ENCODE measurements at places on chromosomes 3 and 15.

- no peak for DNase-seq
These were observed 221.2 kb downstream of the SQOR start for GRCh38 chr15:45855907-45856579.

GRCh38 chr3:72727172-72727571 lies 121.1 kb downstream of the SHQ1 start:
- DNase-seq: no peak

DNA sequence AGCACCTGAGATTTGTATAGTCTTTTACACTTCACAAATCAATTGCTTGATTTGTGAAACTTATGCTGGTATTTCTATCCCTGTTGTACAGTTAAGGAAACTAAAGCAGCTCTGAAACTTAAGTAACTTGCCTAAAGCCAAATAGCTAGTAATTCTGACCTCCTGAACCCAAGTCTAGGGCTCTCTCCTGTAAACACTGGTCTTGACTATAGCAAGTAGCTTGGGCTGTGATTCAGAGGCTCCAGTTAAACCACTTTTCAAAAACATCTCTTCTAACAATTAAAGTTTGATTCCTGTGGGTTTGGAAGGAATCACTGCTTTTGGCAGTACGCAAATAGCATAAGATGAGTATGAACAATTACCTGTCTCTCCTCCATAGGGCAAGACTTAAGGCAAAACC lies 18.5 kb upstream of the CMTM8 start:
- no peak for DNase-seq

DNA sequence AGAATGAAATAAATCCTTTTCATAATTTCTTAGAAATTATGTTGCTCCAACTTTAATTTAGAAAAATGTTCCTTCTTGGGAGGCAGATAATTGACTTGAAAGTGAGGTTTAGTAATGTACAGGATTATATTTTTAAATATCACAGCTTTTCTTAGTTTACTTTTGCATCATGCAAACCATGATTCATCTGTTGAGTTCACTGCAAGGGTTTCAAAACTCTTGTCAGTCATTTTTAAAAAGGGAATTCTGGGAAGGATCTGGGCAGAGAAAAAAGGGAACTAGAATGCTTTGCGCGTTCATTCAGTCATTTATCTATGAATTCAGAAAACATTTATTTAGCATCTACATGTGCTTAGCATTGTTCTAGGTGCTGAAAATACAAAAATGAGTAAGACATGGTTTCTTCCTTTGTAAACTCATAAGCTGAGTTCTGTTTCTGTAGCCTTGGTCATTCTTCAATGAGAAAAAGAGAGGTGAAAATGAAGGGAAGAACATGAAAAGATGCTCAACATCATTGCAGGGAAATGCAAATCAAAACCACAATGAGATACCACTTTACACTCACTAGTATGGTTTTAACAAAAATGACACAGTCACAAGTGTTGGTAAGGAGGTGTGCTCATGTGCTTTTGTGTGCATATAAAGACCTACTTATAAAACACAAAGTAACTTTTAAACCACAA lies 209.1 kb downstream of the NR1D2 start:
- no peak for DNase-seq

DNA sequence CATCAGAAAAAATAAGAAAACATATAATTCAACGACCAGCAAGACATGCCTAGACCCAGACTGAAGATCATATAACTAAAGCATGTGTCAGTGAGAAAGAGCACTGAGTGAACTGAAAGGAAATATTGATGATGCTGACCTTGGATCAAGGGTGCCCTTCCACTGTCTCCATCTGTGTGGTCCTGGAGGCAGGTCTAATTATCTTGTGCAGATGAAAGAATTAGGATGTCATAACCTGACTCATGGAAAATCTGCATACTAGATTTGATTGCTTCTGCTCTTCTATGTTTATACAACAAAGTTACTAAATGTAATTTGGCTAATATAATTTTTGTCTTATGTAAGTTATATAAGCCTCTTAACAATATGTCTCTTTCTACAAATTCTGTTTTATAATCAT lies 264.6 kb upstream of the TGFBR2 start:
- DNase-seq: no peak

GRCh38 chr15:49187549-49188245 lies 17.6 kb downstream of the GALK2 start:
- no peak for DNase-seq

GRCh38 chr3:55691141-55691540 lies 204.0 kb upstream of the WNT5A start:
- no peak for DNase-seq

DNA sequence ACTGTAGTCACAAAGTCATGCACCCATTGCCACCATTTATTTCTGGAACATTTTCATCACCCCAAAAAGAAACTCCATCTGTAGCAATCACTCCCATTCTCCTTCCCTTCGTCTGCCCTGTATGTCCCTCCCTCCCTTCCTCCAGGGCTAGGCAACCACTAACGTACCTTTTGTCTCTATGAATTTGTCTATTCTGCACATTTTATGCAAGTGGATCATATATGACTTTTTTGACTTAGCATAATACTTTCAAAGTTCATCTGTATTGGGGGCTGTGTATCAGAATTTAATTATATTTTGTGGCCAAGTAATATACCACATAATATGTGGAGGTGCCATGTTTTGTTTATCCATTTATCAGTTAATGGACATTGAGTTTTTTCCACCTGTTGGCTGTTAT lies 201.6 kb downstream of the FEZF2 start:
- no peak for DNase-seq

- no peak for DNase-seq
These were observed at the start of gene TMOD2 for GRCh38 chr15:51750792-51751696. Gene TMOD2 (plus strand): TSS chr15:51751597. CDS start chr15:51766442, 14,845 bp downstream.

- DNase-seq: no peak
These were observed 22.6 kb downstream of the DCUN1D1 start for GRCh38 chr3:182957676-182958266.

- DNase-seq: no peak
These were observed 91.1 kb upstream of the FGF7 start for GRCh38 chr15:49331951-49332350.

- DNase-seq: no peak
These were observed 66.0 kb downstream of the PEX5L start for GRCh38 chr3:179970746-179971145.

DNA sequence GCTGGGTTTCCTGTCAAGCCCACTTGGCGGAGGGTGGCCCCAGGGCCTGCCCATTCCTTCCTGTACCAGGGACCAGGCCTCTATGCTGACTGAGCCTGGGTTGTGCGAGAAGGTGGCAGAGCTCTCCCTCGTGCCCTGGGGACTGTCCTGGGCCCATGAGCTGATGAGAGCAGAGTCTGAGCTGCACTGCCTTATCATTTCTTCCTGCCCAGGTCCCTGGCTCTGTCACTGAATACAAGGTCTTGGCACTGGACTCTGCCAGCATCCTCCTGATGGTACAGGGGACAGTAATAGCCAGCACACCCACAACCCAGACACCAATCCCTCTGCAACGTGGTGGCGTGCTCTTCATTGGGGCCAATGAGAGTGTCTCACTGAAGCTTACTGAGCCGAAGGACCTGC lies 7.5 kb downstream of the MPI start:
- no peak for DNase-seq

- no peak for DNase-seq
These were observed 20.2 kb upstream of the CPNE9 start for GRCh38 chr3:9683426-9683825.

DNA sequence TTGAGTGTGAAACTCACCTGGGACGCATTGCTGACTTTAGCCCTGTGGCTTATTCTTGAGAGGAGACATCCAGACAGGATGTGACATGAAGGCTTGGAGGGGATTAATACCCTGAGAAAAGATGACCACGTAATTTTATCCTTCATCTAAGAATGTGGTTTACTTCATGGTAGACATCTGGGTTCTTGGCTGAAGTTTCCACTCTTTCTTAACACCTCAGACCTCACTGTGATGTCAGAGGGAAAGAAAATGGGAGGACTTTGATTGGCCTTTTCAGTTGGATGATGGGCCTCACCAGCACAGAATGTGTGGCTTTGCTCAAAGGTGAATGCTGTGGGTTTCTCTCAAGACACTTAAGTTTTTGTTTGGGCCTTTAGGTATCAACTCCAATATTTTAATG lies 16.5 kb downstream of the GORASP1 start:
- no peak for DNase-seq

- no peak for DNase-seq
These were observed 19.4 kb upstream of the UBE2E2 start for GRCh38 chr3:23183731-23184130.

DNA sequence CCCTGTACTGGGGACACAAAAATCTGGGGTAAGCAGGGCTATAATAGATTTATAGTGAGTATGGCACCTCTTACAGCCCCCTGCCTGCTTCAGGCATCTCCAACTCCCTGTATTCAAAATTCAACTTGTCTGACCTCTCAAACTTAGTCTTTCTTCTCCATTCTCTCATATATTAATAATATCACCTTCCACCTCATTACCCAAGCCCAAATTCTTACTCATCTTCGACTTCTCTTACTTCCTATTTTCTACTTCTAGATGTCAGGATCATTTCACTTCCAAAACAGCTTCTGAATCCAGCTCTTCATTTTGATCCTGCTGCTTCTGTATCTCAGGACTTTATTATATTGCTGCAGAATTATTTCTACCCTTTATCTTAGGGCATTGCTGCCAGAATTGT lies 290.7 kb downstream of the CHST2 start:
- DNase-seq: no peak

DNA sequence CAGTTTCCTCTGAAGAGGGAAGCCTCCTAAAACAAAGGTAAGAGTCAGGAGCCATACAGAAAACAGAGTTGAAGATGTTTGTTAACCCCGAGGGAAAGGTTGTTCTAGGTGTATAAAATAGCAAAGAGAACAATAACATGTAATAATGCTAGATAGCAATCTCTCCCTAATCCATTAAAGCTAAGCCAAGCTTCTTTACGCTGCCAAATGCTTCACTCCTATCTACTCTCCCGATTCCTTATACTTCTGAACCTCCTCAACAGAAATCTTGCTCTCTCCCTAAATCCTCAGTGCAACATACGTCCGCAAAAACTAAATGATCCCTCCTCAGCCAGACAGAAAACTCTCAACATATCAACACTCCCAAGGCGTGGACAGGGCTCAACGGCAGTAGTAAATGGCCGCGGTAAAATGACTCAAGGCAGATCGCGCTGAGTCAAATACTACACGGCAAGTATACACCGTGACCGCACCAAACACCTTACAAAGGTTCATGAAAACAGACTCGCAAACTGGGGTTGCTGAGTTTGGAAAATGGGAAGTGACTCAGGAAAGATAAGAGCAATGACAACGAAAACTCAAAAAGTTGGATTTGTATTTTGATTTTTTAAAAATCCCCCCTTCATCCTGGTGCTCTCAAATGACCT lies 682 bp downstream of the CLDND1 start:
- DNase-seq: no peak

DNA sequence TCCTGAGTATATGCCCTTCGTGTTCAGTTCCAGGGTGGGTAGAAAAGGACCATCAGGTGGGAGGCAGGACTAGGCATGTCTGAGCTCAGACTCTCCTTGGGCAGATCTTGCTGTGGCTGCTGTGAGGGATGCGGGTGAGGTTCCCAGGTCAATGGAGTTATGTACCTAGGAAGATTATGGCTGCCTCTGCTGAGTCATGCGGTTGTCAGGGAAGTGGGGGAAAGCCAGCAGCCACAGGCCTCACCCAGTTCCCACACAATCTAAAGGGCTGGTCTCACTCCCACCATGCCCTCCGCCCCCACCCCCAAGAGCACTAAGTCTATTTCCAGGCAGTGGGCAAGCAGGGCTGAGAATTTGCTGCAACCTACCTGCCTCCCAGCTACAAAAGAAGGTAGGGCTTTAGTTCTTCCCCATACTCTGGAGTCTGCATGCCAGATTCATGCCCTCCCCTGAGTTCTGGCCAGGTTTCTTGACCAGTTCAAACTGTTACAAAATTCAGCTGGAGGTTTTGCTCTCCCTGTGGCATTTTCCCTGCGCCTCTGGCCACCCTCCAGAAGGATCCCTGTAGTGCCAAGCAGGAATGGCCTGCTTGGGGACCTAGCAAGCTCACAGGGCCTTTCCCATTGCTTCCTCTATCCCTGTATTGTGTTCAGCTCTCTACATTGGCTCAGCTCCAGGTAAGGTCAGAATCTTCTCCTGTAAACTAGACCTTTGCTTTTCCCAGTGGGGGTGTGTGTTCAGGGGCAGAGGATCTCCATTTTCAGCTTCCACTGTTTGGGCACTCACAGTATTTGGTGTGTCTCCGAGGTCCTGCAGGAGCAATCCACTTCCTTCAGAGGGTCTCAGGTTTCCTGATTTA lies 12.7 kb upstream of the TMCO5A start:
- DNase-seq: no peak

- DNase-seq: no peak
These were observed 18.2 kb upstream of the ADPGK start for GRCh38 chr15:72801590-72802325.

DNA sequence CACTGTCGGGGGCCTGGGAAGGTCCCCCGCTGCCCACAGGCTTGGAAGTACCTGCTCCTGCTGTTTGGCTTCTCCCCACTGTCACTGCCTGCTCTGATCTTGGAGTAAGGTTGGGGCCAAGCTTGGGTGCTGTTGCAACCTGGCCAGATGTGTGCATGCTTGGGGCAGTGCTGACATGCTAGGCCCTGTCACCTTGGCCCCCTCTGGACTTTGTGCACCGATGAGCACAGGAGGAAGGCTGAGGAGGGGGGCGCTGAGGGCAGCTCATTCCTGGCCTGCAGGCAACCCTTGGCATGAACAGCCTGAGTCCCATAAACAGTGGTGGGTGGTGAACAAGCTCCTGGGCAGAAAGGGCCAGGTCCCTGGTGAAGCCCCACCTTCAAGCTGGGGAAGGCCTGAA lies 4.0 kb upstream of the XCR1 start:
- no peak for DNase-seq

GRCh38 chr15:80573606-80574005 lies 121.5 kb upstream of the ABHD17C start:
- no peak for DNase-seq

DNA sequence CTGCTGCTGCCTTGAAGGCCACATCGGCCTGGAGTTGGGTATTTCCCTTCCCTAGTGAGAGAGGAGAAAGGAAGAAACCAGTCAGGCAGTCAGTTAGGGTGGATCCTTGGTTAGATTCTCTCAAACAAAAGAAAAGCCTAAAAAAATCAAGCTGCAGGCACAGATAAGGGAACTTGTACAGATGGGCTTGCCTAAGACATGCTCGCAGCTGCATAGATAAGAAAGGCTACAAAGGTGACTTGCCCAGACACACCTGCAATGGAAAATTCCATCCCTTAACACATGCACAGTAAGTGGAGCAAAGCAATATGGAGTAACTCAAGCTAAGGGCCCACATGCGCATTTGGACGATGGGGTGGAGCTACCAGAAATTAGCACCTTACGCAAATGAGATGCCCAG lies 199.7 kb upstream of the ARPP21 start:
- DNase-seq: no peak

All from SHP77 treated with DMSO at 0.1 percent for 48 hours (cell line).